NCI-H1930 (cell line): ENCODE measurements at places on chromosomes 1 and 21.

- DNase-seq, result no peak
These were observed 277.6 kb upstream of the RUNX1 start for GRCh38 chr21:35326677-35327076.

GRCh38 chr1:147473733-147474049 lies 67.6 kb upstream of the BCL9 start:
- DNase-seq, result no peak

DNA sequence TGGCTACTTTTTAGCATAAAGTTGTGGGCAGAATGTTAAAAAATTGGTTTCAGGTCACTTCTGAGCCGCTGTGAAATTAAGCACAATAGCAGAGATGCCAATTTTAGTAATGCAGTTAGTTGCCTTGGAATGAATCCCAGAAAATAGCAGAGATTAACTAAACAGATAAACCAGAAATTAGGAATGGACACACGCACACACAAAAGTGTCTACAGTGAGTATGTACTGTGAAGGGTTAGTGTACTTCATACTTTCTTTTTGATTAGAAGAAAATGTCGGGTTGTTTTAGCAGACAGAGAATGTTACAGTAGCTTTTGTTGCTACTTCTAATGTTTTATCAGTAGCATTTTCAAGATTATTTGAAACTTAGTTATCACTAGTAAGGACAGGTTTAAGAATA lies 106.7 kb downstream of the LEPR start:
- DNase-seq, result peak; percentile 33

- no peak for DNase-seq
These were observed 11.9 kb upstream of the TMEM61 start for GRCh38 chr1:54968551-54968950.

- DNase-seq, result no peak
These were observed 22.9 kb downstream of the HTR1D start for GRCh38 chr1:23194119-23194984.

DNA sequence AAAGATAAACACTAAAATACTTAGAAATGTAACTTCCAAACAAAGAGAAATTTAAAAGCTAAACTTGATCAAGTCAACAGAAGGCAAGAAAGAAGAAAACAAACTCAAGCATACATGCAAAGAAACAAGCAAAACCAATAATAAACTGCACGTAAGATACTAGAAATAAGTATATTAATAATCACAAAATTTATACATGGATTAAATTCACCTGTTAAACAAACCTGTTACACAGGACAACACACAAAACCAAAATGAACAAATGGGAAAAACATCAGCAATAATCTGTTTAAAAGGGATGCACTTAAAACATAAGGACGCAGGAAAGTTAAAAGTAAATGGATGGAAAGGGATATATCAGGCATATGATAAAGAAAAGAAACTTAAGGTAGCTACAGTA lies 165.8 kb downstream of the CDC42BPA start:
- no peak for DNase-seq

DNA sequence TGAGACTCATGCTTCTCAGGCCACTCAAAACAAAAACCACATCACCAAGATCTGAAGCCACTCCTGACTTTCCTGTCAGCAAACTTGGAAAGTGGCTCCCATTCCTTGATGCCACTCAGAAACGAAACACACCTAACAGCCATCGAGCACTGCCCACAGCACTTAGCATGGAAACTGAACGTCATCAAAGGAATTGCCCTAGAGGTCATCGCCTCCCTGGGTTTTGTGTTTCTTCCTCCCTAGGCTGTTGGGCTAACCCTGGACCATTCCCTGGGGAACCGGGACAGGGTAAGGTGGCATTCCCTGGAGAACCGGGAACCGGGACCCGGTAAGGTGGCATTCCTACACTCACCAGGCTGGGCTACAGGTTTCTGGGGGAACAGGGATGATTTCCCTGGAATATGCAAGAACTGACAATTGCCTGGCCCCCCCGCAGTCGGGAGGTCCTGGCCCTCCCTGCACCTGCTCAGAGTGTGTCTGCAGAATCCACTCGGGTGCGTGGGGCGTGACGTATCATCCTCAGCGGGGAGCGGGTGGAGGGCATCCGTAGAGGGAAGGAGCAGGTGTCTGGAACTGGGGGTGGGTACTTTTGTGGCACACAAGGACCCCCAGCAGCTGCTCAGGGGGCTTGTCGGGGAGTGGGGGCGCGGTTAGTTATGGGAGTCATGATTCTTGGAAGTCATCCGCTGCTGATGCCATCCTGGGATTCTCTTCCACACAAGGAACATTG lies 30.3 kb downstream of the SLC45A1 start:
- no peak for DNase-seq

- no peak for DNase-seq
These were observed 1.2 kb upstream of the ALDH9A1 start for GRCh38 chr1:165699577-165699976.

GRCh38 chr1:228275430-228276173 lies 67.8 kb downstream of the OBSCN start:
- DNase-seq, result no peak
